Suprapubic skin (tissue), 4 donors: ENCODE measurements at places on chromosomes 3 and 15.

DNA sequence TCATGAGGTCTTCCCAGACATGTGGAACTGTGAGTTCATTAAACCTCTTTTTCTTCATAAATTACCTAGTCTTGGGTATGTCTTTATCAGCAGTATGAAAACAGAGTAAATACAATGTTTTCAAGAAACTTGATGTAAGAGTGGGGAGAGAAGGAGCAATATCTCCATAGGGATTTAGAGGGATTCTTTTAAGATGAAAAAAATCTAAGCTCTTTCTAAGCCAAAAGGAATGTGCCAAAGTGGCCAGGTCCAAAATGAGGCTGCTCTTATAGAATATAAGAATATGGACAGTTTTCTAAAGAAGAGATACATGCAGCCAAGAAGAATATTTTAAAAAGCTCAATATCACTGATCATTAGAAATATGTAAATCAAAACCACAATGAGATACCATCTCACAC, 23.9 kb upstream of the RYK start:
- H3K4me1 ChIP-seq, result peaks cover 6% of the 10 kb centered on the region
- no peaks in the 10 kb centered on the region for H3K27me3 ChIP-seq
- H3K27ac ChIP-seq, result no peak overlapping the region
- no peaks in the 10 kb centered on the region for H3K36me3 ChIP-seq
- DNase-seq, result no peak

- H3K4me3 ChIP-seq, result no peak overlapping the region
- H3K4me1 ChIP-seq, result peaks cover 24% of the 10 kb centered on the region
- no peak for DNase-seq
- no peak overlapping the region for H3K27ac ChIP-seq
- H3K36me3 ChIP-seq, result no peaks in the 10 kb centered on the region
- H3K27me3 ChIP-seq, result no peaks in the 10 kb centered on the region
These were observed 3.6 kb upstream of the DENND4A start for GRCh38 chr15:65795663-65796216.

GRCh38 chr3:102106416-102107097, 257.2 kb downstream of the NFKBIZ start:
- no peaks in the 10 kb centered on the region for H3K27me3 ChIP-seq
- no peaks in the 10 kb centered on the region for H3K4me1 ChIP-seq
- no peak for DNase-seq
- H3K4me3 ChIP-seq, result no peak overlapping the region
- no peaks in the 10 kb centered on the region for H3K36me3 ChIP-seq

DNA sequence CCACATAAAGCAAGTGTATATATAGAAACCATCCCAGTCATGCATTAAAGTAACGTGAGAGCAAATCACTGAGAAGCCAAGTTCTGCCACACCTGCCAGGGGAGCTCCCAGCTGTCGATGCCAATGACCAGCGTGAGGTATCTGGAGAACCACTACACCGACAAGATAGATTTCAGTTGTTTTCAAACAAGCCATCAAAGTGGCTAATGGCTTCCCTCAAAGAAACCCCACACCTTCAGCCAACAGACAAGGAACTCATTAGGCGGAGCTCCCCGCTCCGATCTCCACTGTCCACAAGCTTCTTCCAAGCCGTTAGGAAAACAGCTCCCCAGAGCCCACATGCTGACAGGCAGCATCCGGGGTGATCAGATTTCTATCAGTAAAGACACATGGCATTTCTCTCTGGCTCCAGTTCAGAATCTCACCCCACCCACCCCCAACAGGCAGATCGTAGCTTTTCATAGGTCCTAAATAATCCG, 54.2 kb upstream of the SPATA12 start:
- peaks cover 74% of the 10 kb centered on the region for H3K4me1 ChIP-seq
- no peak overlapping the region for H3K4me3 ChIP-seq
- no peaks in the 10 kb centered on the region for H3K36me3 ChIP-seq
- no peak for DNase-seq
- no peaks in the 10 kb centered on the region for H3K27me3 ChIP-seq

DNA sequence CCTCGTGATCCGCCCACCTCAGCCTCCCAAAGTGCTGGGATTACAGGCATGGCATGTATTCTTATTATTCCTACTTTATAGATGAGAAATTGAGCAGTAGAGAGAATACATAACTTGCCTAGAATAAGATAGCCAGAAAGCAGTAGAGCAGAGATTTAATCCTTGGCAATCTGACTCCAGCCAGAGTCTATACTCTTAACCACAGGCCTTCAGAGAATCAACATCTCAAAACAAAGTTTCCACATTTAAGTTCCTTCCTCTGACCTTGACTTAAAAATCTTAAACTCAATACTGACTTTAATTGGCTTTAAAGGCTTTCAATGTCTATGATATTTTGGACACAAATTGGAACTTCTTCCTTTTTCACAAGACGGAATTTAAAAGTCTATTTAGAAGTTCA, 37.1 kb downstream of the ZNF106 start:
- DNase-seq, result no peak
- no peak overlapping the region for H3K4me3 ChIP-seq
- H3K36me3 ChIP-seq, result peaks cover 32% of the 10 kb centered on the region

DNA sequence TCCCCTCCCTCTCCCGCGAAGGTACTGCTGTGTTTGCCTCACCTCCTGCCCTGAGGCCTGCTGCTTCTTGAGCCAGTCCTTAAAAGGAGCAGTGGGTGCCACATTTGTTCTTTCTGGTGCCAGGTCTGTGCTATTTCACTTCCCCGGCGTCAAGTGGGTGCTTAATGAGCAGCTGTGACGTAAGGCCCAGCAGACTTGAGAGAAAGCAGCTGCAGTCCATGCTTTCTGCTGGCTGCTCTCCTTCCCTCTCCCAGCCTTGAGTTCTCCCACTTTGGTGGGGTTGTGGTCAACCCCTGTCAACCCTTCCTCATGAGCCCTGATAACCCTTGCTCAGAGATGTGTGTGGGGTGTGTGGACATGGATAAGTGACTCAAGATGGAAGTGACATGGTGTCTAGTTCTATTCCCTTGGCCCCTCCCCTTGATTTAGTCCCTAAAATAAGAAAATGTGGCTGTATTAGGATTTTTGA, 6.9 kb downstream of the INAFM2 start:
- no peak overlapping the region for H3K4me3 ChIP-seq
- H3K27ac ChIP-seq, result no peak overlapping the region
- H3K36me3 ChIP-seq, result no peaks in the 10 kb centered on the region

DNA sequence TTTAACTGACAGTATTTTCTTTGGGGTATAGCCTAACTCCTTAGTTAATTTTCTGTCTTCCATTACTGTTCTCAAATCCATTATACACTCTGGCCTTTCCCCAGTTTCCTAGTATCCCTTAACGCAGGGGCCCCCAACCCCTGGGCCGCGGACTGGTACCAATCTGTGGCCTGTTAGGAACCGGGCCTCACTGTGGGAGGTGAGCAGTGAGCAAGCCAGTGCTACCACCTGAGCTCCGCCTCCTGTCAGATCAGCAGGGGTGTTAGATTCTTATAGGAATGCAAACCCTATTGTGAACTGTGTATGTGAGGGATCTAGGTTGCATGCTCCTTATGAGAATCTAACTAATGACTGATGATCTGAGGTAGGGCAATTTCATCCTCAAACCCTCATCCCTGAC, 75.1 kb downstream of the DOCK3 start:
- no peaks in the 10 kb centered on the region for H3K4me1 ChIP-seq
- no peak for DNase-seq
- no peak overlapping the region for H3K27ac ChIP-seq
- no peaks in the 10 kb centered on the region for H3K27me3 ChIP-seq
- no peak overlapping the region for H3K4me3 ChIP-seq
- no peaks in the 10 kb centered on the region for H3K36me3 ChIP-seq

DNA sequence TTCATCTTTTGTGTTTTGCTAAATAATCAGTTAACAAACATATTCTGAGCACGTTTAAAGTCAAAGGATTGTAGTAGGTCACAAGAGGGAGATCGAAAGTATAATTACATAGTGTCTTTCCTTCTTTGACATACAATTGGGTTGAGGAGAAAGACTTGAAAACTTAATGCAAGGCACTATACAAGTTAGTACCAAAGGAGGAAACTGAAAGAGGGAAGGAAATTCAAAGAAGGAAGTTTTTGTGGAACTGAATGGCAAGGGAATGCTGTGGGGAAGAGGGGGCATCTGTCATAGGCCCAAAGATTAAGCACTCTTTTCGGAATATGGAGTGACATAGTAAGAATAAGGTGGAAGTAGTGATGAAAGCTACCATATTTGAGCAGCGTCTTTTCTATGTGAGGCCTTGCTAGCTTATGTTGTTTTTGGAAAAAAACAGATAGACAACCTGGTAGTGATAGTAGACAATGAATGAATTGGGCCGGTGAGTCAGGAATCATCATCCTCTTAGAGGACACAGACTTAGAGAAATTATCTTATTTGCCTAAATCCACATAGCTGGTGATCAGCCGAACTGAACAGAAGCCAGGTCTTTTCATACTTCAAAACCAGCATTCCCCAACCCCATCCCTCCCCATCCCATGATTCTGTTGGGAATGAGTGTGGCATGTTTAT, 10.2 kb downstream of the MBNL1 start:
- peaks cover 96% of the 10 kb centered on the region for H3K4me1 ChIP-seq
- no peak for DNase-seq
- no peak overlapping the region for H3K4me3 ChIP-seq
- peak overlapping the region; percentile 29 for H3K27ac ChIP-seq

GRCh38 chr3:27220166-27220565, 149.0 kb downstream of the NEK10 start:
- no peak overlapping the region for H3K27ac ChIP-seq
- no peak overlapping the region for H3K4me3 ChIP-seq
- no peaks in the 10 kb centered on the region for H3K27me3 ChIP-seq

- no peaks in the 10 kb centered on the region for H3K27me3 ChIP-seq
- H3K36me3 ChIP-seq, result no peaks in the 10 kb centered on the region
- no peak overlapping the region for H3K4me3 ChIP-seq
- DNase-seq, result no peak
- no peak overlapping the region for H3K27ac ChIP-seq
These were observed 121.3 kb downstream of the CHST2 start for GRCh38 chr3:143240886-143241285.

- DNase-seq, result no peak
- H3K27me3 ChIP-seq, result no peaks in the 10 kb centered on the region
- H3K4me3 ChIP-seq, result no peak overlapping the region
- no peak overlapping the region for H3K27ac ChIP-seq
These were observed 90.7 kb upstream of the GOLIM4 start for GRCh38 chr3:168186293-168186983.

DNA sequence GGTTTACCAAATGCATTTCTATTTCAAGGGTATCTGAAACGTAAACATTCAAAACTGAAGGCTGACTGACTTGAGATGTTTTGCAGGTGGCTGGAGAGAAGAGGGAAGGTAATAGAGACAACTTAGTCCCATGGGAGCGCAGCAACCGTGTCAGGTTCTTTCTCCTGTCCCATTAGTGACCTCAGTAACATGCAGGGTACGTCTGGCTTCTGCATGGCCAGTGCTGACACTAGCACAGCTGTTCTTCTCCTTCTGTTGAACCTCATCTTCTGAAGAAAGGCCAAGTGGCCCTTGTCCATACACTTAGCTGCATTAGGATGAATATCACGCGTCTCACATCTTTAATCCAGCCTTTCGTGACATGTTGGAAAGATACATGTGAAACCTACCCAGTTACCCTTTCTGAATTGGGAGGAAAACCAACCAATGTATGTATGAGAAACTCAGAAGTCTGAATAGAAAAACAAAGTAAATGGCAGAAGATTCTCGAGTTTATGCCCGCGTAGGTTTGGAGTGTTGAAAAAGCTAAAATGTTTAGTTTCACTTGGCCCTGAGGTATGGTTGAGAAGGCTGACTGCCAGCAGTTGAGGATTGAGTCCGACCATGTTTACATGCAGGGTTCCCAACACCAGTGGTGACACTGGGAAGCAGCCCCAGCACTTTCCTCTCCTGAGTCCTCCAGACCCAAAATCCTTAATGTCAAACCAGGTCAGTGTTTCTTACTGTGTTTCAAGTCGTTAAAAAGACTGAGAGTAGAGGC, 10.3 kb downstream of the NCBP2 start:
- peaks cover 80% of the 10 kb centered on the region for H3K36me3 ChIP-seq
- H3K27ac ChIP-seq, result no peak overlapping the region
- H3K27me3 ChIP-seq, result no peaks in the 10 kb centered on the region
- H3K4me3 ChIP-seq, result no peak overlapping the region
- DNase-seq, result no peak

DNA sequence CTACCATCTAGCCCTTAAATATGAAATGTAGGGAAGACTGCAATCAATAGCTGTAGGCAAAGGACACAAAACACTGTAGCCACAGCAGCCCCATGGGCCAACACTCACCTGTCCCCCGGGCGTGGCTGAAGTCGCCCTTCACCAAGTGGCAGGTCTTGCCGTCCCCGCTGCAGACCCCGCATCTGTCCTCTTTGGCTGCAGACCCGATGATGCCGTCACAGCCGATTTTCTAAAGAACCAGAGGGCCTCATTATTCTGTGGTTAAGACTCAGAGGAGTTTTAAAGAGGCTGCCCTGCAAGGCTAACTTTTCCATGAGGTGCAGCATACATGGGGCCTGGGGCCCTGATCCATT, 245.6 kb downstream of the ADAMTS17 start:
- H3K27ac ChIP-seq, result no peak overlapping the region
- no peaks in the 10 kb centered on the region for H3K36me3 ChIP-seq
- DNase-seq, result no peak
- H3K4me3 ChIP-seq, result no peak overlapping the region
- no peaks in the 10 kb centered on the region for H3K4me1 ChIP-seq
